ENCODE measurements at places on chromosomes 6 and 20.

DNA sequence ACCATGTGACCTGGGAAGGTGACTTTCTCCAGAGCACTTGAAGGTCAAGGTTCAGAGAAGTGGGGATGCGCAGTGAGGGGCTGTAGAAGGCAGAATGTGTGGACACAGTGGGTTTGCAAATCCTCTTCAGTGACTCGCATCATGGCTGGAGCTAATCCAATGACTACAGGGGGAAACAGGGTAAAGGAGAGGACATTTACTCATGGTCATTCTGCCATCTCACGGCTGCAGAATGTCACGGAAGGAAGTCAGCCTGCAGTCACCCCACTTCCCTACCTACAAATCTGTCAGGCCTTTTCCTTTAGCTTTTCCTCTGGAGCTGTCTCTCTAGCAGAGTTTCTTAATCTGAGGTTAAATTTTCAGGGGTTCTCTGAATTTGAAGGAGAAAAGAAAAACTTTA, 337.6 kb downstream of the CDC5L start:
- no peak for DNase-seq

GRCh38 chr6:104607501-104607900, 252.2 kb downstream of the HACE1 start:
- DNase-seq = no peak

GRCh38 chr6:74734901-74735300, 471.0 kb downstream of the COL12A1 start:
- DNase-seq = no peak

DNA sequence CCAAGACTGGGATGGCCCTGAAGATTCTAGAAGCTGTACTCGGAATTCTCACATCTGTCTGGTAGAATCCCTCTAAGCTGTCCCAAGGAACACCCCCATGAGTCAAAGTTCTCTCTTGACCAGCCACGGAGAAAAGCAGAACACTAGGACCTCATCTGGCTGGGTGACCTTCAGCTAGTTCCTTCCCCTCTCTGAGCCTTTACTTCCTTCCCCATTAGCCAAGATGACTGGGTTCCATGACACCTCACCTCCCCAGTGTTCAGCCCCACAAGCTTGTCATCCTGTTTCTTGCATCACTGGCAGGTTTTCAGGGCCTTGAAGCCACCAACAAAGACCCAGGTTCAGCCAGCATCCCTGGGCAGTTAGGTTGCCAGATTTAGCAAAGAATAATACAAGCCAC, 47.8 kb downstream of the MAFB start:
- DNase-seq = no peak

DNA sequence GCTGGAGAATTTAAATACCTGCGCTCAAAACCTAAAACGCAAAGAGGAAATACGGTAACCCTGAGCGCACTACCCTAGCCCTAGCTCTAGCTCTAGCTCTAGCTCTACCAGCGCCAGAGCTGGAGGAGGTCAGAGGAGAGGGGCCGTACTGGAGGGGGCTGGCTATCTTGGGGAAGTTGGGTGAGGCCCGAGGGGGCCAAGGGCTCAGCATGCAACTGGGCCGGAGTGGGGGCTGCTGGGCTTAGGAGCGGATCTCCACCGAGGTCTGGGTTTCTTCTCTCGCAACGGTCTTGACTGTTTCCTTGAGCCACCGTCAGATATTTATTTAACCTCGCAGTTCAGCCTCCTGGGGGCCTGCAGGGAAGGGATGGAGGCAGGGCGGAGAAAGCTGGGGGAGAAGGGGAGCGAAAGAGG, 91.0 kb downstream of the NCR2 start:
- no peak for DNase-seq

DNA sequence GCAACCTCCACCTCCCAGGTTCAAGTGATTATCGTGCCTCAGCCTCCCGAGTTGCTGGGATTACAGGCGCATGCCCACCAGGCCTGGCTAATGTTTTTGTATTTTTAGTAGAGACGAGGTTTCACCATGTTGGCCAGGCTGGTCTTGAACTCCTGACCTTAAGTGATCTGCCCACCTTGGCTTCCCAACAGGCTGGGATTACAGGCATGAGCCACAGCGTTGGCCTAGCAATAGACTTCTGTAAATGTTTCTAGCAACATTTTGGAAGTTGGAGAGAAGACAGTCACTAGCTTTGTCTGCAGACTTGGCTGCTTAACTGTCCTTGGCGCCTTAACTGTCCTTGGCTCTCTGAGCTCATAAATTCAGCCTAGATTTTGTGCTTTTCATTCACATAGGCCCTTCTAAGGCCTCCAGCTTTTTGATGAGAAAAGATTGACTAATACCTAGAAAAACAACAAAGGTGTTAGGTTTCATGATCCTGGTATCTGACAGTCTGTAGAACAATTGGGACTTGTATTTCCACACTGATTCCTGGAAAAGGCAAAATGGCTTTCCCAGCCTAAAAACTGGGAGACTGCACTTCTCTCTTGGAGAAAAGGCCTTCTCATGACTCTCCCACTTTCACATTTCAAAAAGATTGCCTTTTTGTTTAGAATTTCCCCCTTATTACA, 49.7 kb downstream of the OR2B2 start:
- DNase-seq = no peak

GRCh38 chr6:44342489-44342888, at the start of gene SPATS1:
TSS of gene SPATS1 (plus strand) at chr6:44342650. CDS start at chr6:44343096, 446 bp downstream.
- DNase-seq = no peak

- DNase-seq = no peak
These were observed 288.4 kb upstream of the JARID2 start for GRCh38 chr6:14957355-14958059.

- DNase-seq = no peak
These were observed 61.3 kb upstream of the FOXQ1 start for GRCh38 chr6:1250489-1251197.

DNA sequence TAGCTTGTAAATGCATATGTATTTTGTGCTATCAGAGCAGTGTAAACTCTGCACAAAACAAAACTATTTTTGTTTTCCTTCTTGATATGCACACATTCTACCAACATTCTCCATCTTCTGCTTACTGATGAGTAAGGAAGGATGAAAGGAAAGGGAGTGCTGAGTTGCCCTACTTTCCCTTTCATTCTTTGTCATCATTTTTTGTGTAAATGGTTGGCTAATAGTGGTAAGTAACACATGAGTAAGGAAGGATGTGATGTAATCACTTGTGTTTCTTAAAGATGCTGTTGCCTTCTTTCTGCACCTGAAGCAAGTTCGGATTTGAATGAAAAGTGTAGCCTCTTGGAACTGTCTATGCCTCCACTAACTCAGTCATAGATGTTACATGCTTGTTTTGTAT, 4.6 kb upstream of the REV3L start:
- DNase-seq = no peak

DNA sequence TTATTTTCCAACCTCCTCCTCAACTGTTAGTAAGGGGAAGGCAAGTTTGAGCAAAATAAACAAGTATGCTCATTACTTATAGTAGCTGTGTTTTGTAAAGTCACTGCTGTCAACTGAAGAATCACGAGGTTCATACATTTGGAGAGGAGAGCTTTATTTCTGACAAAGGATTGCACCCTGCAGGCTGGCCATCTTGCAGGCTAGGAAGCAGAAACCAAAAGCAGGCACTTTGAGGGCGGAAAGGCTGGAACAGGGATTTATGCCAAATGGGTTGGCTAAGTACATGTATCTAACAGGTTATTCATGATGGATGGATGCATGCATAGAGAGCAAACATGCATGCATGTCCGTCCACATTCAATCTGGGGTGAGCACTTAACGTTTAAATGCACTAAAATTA, 46.7 kb downstream of the PSMB1 start:
- no peak for DNase-seq

DNA sequence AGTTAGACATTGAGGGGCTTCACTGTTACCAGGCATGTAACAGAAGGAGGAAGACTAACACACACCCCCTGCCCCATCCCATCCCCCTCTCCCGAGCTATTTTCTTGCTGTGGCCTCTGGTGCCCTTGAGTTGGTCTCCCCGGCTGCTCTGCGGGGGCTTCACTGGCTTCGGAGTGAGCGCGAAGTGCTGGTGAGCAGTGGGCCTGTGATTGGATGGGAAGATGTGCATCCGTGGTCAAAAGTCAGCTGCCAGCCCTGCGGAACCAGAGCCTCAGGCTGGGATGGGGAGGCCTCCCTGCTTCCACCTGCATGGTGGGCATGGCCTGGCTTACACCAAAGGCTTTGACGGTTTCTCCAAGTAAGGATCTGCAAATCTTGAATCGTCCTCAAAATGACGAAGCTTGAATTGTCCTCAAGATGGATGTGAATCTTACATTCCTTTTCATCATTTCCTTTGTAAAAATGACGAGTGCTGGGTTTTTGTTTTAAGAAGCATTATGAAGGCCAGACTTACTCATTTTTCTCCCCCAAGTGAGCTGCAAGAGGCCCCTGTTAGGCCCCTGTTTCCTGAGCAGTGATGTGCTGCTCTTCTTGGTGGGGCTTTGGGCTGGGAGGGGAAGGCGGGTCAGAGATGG, 23.7 kb downstream of the SPATA2 start:
- DNase-seq = no peak

DNA sequence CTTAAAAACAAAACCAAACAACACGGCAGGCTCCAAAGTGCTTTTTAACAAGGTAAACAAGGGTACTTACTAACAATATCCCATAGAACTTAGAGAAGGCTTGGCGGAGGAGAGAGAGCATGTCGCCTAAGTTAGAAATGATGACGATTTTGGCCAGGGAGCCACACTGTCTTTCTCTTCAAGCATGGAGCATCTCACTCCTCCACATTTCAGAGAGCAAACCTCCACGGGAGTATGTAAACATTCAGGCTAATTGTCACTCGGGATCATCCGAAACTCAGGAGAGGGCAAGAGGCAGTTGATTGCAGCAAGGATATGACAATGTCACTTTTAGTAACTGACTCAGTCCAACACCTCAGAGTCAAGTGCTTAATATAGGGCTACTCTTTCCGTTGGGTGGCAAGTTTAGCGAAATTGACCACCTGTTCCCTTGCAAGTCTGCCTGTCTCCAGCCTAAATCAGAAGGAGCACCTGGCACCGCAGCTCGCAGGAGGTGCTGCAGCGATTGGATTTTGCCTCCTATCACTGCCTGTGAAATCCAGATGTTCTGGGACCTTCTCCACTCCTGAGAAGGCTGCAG, 65.8 kb upstream of the RPS6KA2 start:
- DNase-seq = no peak
